ENCODE measurements at places on chromosomes 1 and 21. TPM values are rescaled to one million over a fixed set of nuclear protein-coding genes. Genes with fewer than 3 reads are reported as not detected.

GRCh38 chr1:100122177-100122576 lies 10.6 kb downstream of the SASS6 start:
- DNase-seq, result no peak

GABRD gene
- 0.38 TPM for total RNA-seq

RAB25 gene
- 1.3 TPM for total RNA-seq

RHD gene
- not detected for total RNA-seq

FMOD gene
- total RNA-seq, result not detected

NME7 gene
- 8.3 TPM for total RNA-seq

CD53 gene
- 169 TPM for total RNA-seq

- DNase-seq, result no peak
Measured at GRCh38 chr1:101957771-101958170, 39.0 kb downstream of the OLFM3 start.

- no peak for DNase-seq
Measured at GRCh38 chr1:205379056-205379455, 22.3 kb upstream of the KLHDC8A start.

- no peak for DNase-seq
Measured at GRCh38 chr1:167173516-167174184, 47.0 kb upstream of the POU2F1 start.

Data from CD4-positive, alpha-beta T cell (primary cell).